ENCODE measurements at places on chromosomes 11 and 22.

GRCh38 chr11:64835616-64836447 lies 8.6 kb downstream of the CDC42BPG start:
- DNase-seq, result no peak

DNA sequence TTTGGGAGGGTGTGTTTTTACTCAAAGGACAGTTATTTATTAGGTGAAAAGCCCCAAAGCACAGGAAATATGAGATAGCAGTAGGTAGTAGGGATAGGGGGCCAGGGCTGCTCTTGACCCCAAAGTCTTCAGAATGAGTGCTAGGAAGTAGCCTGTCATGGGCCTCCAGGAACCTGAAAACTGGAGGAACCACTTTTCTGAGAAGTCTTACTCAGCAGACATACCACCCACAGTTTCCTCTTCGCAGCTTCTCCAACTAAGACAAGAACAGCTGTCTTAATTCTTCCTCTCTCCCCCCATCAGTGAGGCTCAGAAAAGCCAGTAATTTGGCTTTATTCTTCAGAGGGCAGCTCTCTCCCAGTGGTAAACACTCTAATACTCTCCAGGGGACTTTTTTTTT lies 84.0 kb upstream of the CTSC start:
- DNase-seq, result no peak

- DNase-seq, result no peak
Observed at GRCh38 chr22:47674600-47674999, 912.1 kb downstream of the TBC1D22A start.

DNA sequence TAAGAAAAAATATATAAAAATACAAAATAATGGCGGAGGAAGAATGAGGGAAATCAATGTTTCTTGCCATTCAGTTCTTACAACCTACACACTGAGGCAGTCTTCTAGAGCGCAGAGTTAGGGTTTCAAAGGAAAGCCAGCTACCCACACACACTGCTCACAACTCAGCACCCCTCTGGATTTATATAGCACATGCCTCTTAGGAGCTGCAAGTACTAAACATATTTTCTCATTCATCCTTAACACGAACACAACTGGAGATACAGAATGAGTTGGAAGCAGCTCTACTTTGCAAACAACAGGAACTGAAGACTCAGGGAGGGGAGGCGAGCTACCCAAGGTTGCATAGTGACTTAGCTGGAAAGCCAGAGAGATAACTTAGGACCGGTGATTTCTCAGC lies 293.8 kb downstream of the CTTN start:
- no peak for DNase-seq

GRCh38 chr22:20427945-20428417 lies 9.6 kb downstream of the SCARF2 start:
- DNase-seq, result no peak

DNA sequence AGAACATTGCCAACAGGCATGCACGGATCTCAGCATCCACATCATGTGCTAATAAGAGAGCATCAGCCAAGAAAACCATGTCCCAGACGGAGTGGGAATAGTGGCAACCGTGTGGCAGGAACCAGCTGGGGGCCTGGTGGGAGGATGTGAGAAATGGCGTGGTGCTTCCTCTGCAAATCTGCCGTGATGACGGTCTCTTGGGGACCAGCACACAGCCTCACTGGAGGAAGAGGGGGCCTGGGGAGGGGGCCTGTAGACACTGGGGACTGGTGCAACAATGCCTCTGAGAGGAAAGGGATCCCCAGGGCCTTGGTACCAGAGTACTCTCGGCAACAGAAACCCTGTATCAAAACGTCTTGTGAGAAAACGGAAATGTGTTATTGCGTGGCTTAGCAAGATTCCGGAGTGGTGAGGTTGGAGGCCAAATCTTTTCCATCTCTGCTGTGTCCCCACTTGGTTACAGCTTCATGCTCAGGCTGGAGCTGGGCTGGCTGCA lies 154.3 kb upstream of the TBCEL start:
- DNase-seq, result no peak

GRCh38 chr11:70324376-70325115 lies 54.1 kb downstream of the PPFIA1 start:
- DNase-seq, result no peak

DNA sequence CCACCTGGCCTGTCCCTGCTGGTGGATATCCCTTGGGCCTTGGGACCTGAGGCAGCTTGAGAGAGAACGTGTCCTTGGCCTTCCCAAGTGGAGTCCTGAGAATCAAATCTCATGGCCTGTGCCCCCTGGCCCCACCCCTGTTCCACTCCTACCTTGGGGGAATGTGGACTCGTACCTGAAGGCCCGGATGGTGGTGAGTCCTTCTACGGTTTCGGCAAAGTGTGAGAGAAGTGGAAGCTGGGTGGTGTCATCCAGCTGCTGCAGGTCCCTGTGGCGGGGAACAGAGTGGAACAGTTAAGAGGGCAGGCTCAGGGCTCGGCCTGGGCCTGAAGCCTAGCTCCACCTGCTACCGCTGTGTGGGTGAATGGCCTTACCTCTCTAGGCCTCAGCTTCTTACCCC lies 14.0 kb upstream of the KCNJ11 start:
- DNase-seq, result no peak

- DNase-seq, result peak; percentile 13
Observed at GRCh38 chr11:44775366-44775984, 48.7 kb downstream of the TSPAN18 start.

GRCh38 chr11:68447015-68447801 lies 13.3 kb upstream of the PPP6R3 start:
- peak; percentile 64 for DNase-seq

- DNase-seq, result no peak
Observed at GRCh38 chr11:128525411-128526243, 61.7 kb downstream of the ETS1 start.

- DNase-seq, result no peak
Observed at GRCh38 chr11:102225689-102226568, 91.4 kb upstream of the BIRC3 start.

- no peak for DNase-seq
Observed at GRCh38 chr11:76856106-76856505, 4.6 kb upstream of the ACER3 start.

- DNase-seq, result no peak
Observed at GRCh38 chr11:33970984-33971466, 79.1 kb upstream of the LMO2 start.

DNA sequence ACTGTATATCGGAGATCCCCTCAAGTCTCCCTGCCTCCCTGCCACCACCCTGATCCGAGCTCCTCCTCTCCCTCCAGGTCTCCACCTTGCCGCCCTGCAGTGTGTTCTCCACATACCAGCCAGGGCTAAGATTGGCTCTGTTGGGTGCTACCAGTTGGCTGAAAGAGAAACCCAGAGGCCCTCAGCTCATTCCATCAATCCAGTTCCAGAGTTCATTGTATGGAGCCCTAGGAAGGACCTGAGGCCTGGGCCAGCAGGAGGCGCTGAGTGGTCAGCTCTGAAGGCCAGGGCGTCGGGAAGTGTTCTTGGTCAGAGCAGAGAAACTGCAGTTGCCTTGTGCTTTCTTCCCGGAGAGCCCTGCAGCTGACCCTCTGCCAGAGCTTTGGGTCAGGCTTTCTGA lies 2.2 kb upstream of the TOP3B start:
- DNase-seq, result no peak

- no peak for DNase-seq
Observed at GRCh38 chr11:30346068-30346688, 23.3 kb downstream of the ARL14EP start.

DNA sequence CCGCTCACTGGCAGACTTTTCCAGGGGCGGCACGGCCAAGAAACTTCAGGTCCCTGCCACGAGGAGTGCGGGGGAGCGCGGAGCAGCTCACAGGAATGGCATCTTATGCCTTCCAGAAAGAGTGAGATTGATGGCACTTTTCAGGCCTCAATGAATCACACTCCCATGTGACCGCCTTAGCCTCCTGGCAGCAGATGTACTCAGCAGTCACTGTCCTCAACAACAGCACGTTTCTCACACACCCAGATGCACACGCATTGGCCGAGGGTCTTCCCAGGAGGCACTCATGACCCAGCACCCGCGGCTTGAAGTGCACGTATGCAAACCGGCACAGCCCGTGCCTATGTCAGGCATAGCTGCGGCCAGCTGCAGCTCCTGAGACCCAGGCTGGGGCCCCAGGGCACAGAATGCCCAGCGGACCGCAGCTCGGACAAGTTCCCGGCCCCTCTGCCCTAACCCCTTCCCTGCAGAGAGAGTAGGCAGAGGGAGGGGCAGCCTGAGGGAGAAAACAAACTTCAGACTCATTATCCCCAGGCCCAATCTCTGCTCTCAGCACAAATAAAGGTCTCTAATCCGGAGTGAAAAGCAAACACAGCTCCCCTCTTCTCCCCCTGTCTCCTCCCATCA lies 48.3 kb downstream of the RPUSD4 start:
- DNase-seq, result no peak

- no peak for DNase-seq
Observed at GRCh38 chr11:12600829-12601228, 73.4 kb upstream of the TEAD1 start.

DNA sequence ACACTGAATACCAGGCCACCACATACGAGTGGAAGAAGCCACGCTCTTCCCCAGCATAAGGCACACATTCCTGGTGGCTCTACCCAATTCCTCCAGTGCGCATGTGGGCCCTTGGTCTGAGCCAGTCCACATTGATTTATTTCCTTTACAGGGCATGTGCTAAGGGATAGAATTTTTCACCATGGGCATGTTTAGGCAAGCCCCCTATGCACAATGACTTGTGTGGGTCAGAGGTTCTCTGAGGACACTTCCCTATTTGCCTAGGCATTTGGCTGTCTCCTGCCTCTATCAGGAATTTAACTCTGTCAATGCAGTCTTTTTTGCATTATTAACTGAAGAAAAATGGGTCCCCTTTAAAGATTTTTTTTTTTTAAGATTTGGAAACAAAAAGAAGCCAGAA lies 718.1 kb downstream of the NTM start:
- no peak for DNase-seq

DNA sequence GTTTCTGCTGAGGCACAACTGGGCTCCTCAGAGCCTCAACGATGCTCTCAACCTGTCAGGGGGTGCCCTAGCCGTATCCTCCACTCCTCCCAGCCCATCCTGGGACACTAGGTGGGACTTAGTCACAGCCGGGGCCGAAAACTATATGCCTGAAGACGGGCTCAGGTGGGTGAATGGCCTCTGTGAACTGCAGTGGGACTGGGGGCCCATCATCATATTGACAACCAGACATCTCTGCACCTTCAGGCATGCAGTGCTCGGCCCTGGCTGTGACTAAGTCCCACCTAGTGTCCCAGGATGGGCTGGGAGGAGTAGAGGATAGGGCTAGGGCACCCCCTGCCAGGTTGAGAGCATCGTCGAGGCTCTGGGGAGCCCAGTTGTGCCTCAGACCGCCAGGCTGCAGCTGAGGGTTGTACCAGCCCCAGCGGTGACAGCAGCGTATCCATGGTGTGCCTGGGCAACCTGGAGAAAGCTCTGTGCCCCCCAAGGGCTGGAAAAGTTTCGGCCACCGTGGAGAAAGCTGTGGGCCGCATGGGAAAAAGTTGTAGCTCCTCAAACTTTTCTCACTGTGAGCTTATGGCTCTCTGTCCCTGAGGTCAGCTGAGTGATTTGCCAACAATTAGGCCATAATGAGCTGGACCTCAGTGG lies 88.9 kb downstream of the RRM1 start:
- no peak for DNase-seq

GRCh38 chr11:32118025-32118974 lies 27.4 kb downstream of the RCN1 start:
- no peak for DNase-seq

GRCh38 chr11:71485063-71485399 lies 32.0 kb downstream of the NADSYN1 start:
- DNase-seq, result no peak

DNA sequence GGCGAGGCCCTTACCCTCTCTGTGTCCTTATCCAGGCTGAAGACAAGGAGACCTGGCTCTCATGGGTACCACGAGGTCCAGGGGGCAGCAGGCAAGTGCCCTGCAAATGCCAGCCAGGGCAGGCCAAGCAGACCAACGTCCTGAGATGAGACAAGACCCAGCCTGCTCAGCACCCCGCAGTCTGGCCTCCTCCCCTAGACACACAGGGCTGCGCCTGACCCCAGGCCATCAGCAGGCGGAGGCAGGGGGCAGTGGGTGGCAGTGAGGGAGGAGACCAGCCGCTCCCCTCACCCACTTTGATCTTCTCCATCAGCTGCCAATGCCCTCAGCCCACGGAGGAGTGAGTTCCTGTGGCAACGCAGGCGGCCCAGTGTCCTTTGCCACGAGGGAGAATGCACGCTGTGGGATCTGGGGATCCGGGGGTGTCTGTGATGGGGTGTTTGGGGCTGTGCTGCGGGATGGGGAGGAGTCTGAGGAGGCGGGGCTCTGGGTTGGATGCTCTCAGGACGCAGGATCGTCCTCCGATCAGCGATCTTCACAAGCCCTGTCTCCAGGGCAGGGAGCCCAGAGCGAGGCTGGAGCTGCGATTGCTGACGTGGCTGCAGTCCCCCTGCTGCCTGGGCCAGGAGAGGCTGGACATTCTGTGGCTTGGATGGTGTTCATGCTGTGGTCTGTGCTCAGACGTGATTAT lies 30.5 kb upstream of the PPARA start:
- DNase-seq, result no peak

DNA sequence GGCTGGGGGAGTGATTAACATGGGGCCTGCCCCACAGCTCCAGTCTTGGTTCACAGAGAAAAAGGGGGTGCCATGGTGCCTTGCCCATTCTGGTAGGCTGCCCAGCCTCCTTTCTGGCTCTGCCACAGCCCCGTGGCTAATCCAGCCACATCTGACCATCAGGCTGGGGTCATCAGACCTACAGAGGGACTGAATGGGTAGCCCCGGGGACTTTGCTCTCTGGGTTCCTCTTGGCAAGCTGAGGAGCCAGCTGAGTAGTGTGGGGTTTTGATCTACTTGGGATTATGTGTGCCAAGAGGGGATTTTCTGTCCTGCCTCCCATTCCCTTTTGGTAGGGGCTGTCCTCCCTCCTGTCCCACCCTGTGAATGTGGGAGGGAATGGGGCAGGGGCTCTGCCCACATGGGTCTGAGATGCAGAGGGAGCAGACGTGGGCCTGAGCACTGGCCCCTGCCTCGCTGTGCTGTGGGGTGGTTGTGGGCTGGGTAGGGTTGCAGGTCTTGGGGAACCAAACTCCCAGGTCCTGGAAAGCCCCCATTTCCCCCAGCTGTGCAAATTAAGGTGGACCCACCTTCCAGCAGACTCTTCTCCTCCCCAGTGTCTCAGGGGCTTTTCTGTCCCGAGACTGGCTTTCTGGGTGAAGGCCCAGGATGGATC lies 32.0 kb downstream of the CD82 start:
- no peak for DNase-seq

DNA sequence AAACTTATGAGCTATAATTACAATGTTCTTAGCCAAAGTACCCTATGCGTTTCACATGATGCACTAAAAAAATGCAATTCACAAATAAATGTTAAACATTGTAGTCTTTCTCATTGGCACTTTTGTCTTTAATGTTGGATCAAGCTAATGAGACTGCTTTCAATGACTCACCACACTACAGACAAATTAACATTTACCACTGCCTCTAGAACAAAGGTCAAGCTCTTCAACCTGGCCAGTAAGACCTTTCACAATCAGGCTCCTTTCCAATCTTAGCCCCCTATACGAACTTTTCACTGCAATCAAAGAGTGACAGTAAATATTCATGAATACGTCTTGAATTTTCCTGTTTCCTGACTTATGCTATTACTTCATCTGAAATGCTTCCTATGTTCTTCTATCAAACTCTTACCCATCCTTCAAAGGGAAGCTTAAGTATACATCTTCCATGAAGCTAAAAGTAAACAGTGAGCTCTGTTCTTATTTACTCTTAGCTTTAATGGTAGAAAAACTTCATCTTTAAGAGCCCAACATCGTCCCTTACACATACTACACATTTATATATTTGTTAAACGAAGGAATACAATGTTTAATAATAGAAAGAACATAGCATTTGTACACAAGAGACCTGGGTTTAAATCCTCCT lies 326.6 kb upstream of the PITPNB start:
- no peak for DNase-seq

- no peak for DNase-seq
Observed at GRCh38 chr11:127056338-127056971, 55.9 kb upstream of the KIRREL3 start.
